ENCODE measurements at places on chromosomes 5 and 9.

GRCh38 chr5:55231919-55232270 is 1.5 kb downstream of the CCNO start:
- no peak for DNase-seq
- no peak overlapping the region for H3K27ac ChIP-seq
- H3K36me3 ChIP-seq = no peaks in the 10 kb centered on the region
- peak overlapping the region; percentile 83 for H3K4me3 ChIP-seq
- peaks cover 39% of the 10 kb centered on the region for H3K4me1 ChIP-seq

DNA sequence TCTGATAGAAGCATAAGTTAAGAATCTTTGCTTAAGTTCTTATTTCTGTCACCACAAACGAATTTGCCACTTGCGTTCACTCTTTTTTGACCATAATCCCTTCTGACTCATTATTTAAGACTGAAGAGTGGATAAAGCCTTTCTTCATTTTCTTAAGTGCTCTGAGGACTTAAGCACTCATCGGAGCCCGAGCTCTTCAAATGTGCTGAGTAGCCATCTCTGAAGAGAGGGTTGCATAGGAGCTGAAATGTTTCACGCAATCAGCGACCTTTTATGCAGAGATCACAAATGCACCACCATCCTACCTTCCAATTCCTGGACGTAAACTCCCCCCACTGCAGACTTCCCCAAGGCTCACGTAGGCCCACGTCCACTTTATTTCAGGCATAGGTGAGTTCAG is 699.2 kb downstream of the IRX1 start:
- no peaks in the 10 kb centered on the region for H3K4me1 ChIP-seq
- no peak overlapping the region for H3K27ac ChIP-seq
- no peak overlapping the region for H3K4me3 ChIP-seq
- no peaks in the 10 kb centered on the region for H3K27me3 ChIP-seq

DNA sequence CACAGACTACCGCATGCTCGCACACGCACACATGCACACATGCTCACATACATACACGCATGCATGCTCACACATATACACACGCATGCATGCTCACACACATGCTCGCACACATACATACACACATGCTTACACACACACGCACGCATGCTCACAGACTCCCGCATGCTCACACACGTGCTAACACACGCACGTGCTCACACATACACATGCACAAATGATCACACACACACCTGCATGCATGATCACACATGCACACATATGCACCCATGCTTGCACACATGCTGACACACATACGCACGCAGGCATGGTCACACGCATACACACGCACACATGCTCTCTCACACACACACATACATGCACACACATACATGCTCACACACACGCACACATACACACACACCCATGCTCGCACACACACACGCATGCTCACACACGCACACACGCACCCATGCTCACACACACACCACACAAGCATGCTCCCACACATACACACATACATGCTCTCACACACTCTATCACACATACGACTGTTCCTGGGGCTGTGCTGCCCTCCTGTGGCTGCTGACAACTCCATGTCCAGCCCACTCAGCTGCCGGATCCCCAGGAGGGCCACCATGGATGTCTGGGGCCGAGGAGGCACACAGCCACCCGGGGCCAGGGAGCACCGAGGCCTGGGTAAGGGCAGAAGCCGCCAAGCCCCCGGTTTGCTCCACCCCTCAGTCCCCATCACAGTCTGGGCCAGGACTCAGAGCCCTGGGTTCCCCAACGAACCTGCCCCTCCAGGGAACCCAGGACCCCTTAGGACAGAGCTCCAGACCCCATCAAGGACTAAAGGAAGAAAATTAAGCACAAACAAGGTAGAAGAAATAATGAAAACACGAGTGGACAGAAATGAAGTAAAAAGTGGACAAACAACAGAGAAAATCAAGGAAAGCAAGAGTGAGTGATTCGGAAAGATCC is 31.4 kb upstream of the EGFL7 start:
- no peaks in the 10 kb centered on the region for H3K36me3 ChIP-seq
- H3K27me3 ChIP-seq = peaks cover 6% of the 10 kb centered on the region
- H3K4me1 ChIP-seq = peaks cover 3% of the 10 kb centered on the region
- no peak overlapping the region for H3K4me3 ChIP-seq

GRCh38 chr5:78232163-78232562 is 62.3 kb downstream of the AP3B1 start:
- H3K4me1 ChIP-seq = peaks cover 21% of the 10 kb centered on the region
- H3K36me3 ChIP-seq = peaks cover 7% of the 10 kb centered on the region
- H3K27ac ChIP-seq = no peak overlapping the region
- no peak for DNase-seq
- H3K27me3 ChIP-seq = no peaks in the 10 kb centered on the region

GRCh38 chr9:4604678-4605095 is 57.4 kb upstream of the PLPP6 start:
- no peak overlapping the region for H3K4me3 ChIP-seq
- peaks cover 11% of the 10 kb centered on the region for H3K36me3 ChIP-seq
- H3K4me1 ChIP-seq = peaks cover 48% of the 10 kb centered on the region
- no peaks in the 10 kb centered on the region for H3K27me3 ChIP-seq
- H3K27ac ChIP-seq = peak overlapping the region; percentile 47

DNA sequence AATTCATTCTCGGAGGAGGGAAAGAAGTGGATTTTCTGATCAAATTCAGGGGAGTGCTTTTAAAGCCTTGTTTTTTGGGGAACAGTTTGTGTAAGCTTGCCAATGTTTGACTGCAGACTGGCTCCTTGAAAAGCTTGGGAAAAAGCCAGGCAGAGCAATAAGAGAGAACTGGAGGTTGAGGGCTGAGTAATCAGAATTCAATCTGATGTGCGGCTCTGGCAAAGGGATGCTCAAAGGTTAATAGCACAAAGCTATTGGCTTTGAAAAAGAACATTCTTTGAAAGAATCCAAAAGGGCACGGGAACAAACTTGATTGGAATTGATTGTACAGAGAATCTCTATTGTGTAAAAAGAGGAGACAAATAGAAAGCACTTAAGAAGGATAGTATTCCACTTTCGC is 279.3 kb downstream of the YTHDC2 start:
- H3K4me1 ChIP-seq = no peaks in the 10 kb centered on the region
- H3K4me3 ChIP-seq = no peak overlapping the region
- no peak overlapping the region for H3K27ac ChIP-seq
- peaks cover 1% of the 10 kb centered on the region for H3K27me3 ChIP-seq
- no peak for DNase-seq
- no peaks in the 10 kb centered on the region for H3K36me3 ChIP-seq

- peaks cover 3% of the 10 kb centered on the region for H3K4me1 ChIP-seq
- H3K36me3 ChIP-seq = peaks cover 23% of the 10 kb centered on the region
- no peak overlapping the region for H3K4me3 ChIP-seq
- no peak for DNase-seq
- H3K27me3 ChIP-seq = no peaks in the 10 kb centered on the region
- no peak overlapping the region for H3K27ac ChIP-seq
Measured at GRCh38 chr5:177070536-177071191, 16.1 kb upstream of the FGFR4 start.
